ENCODE measurements at places on chromosomes 7 and 10. TPM values are rescaled to one million over a fixed set of nuclear protein-coding genes. Genes with fewer than 3 reads are reported as not detected.

The RHEB gene
- 83.9 TPM for total RNA-seq

The CYP17A1 gene
- total RNA-seq, result not detected

The GRM3 gene
- total RNA-seq, result 179 TPM

The SLC18A2 gene
- not detected for total RNA-seq

The PON1 gene
- not detected for total RNA-seq

The PPP1R3A gene
- total RNA-seq, result not detected

The UCN3 gene
- not detected for total RNA-seq

The PLXDC2 gene
- 12.5 TPM for total RNA-seq

The ZCCHC24 gene
- 6.2 TPM for total RNA-seq

The HHEX gene
- 1.6 TPM for total RNA-seq

The ACSL5 gene
- total RNA-seq, result 3.0 TPM

The NPC1L1 gene
- total RNA-seq, result 0.16 TPM

The ACADSB gene
- 14.5 TPM for total RNA-seq

Measured in occipital lobe (tissue), 3 donors.